Thoracic aorta (tissue), 2 donors: ENCODE measurements at places on chromosomes 3 and 15. TPM values are rescaled to one million over a fixed set of nuclear protein-coding genes. Genes with fewer than 3 reads are reported as not detected.
A peak's percentile ranks its signal among the peaks of the same experiment; 100 is the strongest.

DMXL2 gene
- 20.3 TPM for total RNA-seq

DNA sequence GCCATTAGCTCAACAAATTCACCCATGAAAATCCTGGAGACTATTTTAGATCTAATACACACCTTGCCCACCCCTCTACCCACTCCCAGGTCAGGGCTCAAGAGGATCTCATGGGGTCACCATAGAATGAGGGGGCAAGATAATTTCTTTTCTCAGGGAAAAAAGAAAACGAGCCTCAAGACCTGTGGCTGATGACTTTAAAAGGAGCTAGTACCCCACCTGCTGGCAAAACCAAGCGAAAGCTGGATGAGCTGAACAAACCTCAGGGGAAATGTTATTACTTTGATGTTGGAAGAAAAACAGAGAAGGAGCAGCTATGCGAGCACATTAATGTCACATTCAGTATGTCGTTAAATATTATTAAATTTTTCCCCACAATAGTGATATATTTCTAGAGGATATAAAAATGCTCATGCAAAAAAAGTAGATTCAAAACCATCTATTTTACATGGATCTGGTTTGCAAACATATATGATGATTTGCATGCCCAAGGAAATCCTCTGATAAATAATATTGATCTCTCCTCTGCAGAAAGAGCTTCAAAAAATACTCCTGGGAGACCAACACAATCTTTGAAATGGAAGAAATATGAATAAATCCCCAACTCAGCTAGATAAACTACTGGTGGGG, 37.7 kb downstream of the PLD1 start:
- H3K36me3 ChIP-seq = no peaks in the 10 kb centered on the region
- no peaks in the 10 kb centered on the region for H3K27me3 ChIP-seq
- H3K4me3 ChIP-seq = peak overlapping the region; percentile 29

FOXP1 gene
- 176 TPM for total RNA-seq

DNA sequence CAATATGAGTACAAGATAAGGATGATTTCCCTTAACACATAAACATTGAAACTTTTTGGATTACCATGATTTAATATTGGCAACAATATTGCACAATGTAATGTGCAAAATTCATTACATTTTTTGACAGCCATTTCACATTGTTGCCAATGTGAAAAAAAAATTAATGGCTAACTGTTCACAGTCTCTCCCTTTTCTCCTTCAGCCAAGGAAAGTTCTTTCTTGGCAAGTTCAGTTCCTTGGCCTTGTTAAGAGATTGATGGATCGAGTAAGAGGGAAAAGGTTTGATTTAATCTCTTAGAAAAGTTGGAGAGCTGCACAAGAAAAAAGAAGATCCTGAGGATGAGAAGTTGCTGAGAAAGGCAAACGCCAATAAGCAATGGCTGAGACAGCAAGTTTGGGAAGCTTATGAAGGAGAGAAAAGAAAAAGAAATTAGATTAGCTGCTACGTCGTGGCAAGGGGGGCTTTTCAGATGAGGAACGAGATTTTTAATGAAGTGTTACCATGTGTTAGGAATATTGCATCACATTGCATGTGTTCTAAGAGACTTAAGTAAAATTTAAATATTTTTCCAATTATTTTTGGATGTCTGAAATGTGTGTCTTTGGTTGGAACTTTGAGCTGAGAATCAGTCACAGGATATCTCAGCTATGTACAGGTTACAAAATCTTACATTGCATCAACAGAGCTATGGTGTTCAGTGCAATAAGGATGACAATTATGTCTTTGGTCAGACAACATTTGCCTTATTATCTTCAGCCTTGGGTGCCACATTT, 61.4 kb upstream of the ZNF280D start:
- no peaks in the 10 kb centered on the region for H3K27me3 ChIP-seq
- no peak for DNase-seq
- peak overlapping the region; percentile 54 for H3K27ac ChIP-seq

DNA sequence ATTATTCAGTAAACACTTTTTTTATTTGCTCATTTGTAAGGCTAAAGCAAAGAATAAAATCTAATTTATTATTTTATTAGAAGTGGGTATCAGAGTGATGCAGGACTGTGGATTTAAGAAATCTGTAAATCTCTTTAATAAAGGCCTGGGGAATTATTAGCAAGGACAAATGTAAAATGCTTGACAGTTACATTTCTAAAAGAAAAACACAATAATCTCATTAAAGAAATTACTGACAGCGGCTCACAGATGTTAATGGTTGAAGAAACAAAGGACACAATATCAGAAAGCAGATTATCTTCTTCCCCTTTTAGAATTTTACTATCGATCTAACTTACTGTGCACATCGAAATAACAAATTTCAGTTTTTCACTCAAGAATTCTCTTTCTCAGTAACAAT, 262.1 kb upstream of the MEIS2 start:
- no peak for DNase-seq
- no peak overlapping the region for H3K4me3 ChIP-seq
- H3K4me1 ChIP-seq = no peaks in the 10 kb centered on the region
- no peak overlapping the region for H3K27ac ChIP-seq
- no peaks in the 10 kb centered on the region for H3K27me3 ChIP-seq
- H3K36me3 ChIP-seq = no peaks in the 10 kb centered on the region

GRCh38 chr3:117932441-117932840, 1102.2 kb downstream of the IGSF11 start:
- no peaks in the 10 kb centered on the region for H3K4me1 ChIP-seq
- H3K36me3 ChIP-seq = no peaks in the 10 kb centered on the region
- no peaks in the 10 kb centered on the region for H3K27me3 ChIP-seq
- no peak overlapping the region for H3K27ac ChIP-seq

DNA sequence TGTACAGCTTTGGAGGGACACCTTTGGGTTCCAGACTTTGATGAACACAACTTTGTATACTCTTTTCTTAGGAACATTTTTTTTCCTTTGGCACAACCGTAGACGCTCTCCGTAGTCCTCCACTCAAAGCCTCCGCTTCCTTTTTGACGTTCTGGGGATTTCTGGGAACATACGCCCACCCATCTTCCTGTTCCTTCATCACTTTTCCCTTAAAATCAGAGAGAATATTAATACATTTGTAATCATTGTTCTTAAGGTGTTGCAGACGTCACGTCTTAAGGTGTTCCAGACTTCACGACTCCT, 405 bp upstream of the SPG21 start:
- H3K27me3 ChIP-seq = no peaks in the 10 kb centered on the region
- H3K4me3 ChIP-seq = peak overlapping the region; percentile 89
- DNase-seq = no peak
- H3K4me1 ChIP-seq = peaks cover 10% of the 10 kb centered on the region
- peak overlapping the region; percentile 79 for H3K27ac ChIP-seq
- no peaks in the 10 kb centered on the region for H3K36me3 ChIP-seq

DNA sequence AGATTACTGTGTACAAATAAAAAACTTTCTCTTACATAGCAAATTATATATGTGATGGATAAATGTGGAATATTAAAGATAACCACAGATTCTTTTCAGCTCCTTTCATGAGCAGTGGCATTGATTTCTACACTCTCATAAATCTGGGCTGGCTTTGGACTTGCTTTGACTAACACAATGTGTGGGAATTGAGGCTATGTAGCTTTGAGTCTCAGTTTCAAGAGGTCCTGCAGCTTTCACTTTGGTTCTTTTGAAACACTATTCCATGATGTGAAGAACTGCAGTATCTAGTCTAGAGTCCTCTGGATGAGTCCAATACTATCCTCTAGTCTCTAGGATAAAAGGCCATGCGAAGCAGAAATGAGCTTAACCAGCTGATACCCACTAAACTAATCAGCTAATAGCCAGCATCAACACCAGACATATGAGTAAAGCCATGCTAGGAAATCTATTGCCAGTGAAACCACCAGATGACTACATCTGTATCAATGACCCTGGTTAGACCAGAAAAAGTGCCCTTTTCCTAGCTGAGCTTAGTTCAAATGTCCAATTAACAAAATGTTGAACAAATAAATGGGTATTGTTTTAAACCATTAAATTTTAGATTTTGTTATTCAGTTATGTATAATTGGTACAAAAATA, 274.9 kb upstream of the ZPLD1 start:
- DNase-seq = no peak
- no peaks in the 10 kb centered on the region for H3K36me3 ChIP-seq
- H3K27ac ChIP-seq = no peak overlapping the region
- no peak overlapping the region for H3K4me3 ChIP-seq
- peaks cover 28% of the 10 kb centered on the region for H3K4me1 ChIP-seq

DNA sequence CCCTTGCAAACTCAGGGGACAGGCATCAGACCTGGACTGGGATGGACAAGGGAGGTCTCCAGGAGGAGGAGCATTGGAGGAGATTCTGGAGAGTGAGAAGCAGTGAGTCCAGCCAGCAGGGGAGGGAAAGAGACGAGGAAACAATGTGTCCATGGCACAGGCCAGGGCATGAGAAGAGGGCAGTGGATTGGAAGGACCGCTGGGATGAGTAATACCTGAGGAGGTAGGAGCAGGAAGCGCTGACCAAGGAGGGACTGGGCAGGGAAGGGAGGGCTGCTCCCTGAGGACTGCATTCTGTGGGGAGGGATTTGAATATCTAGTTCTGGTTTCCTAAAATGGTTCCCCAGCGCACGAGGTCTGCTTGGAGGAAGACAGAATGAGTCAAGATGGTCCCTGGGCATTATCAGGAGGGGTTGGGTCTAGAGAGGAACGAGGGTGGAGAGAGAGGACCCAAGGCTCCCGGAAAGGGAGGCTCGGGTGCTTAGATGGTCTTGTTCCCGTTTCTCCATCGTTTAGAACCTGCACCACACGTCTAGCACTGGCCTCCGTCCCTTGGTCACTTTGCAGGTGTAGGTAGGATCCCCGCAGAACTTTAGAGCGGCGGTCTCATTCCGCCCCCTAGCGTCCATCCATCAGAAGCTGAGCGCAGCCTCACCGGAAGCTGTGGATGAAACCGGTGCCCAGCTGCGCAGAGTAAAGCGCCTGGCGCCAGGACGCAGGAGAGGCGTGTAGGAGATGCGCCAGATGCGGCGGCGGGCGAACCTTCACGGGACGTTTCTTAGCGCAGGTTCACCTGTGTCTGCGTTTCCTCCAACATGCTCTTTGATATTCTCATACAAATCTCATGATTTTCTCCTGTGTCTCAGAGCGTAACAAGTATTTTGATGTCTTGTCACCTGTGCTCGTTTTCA, 190.7 kb upstream of the NDN start:
- H3K4me1 ChIP-seq = no peaks in the 10 kb centered on the region
- no peaks in the 10 kb centered on the region for H3K27me3 ChIP-seq
- H3K4me3 ChIP-seq = no peak overlapping the region

LMOD3 gene
- total RNA-seq = not detected

- no peaks in the 10 kb centered on the region for H3K4me1 ChIP-seq
- no peak overlapping the region for H3K4me3 ChIP-seq
- H3K27me3 ChIP-seq = no peaks in the 10 kb centered on the region
- no peak overlapping the region for H3K27ac ChIP-seq
- no peaks in the 10 kb centered on the region for H3K36me3 ChIP-seq
Measured at GRCh38 chr3:25074149-25074548, 353.9 kb upstream of the RARB start.

SPINK8 gene
- total RNA-seq = not detected

CDCP1 gene
- total RNA-seq = 7.3 TPM

THOC7 gene
- 68.9 TPM for total RNA-seq

DNA sequence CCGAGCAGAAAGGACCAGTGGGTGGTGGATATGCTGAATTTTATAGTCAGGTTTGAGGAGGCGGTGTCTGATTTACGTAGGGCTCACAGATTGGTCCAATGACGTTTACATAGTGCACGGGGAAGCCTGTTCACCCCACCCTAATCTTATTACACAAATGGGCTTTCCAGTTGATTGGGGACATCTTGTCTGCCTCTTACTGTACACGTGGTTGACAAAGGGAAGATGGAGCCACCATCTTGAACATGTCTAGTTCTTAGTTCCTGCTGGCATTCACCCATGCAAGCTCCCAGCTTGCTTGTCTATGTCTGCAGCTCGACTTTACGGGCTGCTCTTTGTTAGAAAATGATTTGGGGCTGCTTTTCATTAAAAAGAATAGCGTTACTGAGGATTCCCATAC, 332.0 kb upstream of the SLCO3A1 start:
- H3K27ac ChIP-seq = no peak overlapping the region
- no peaks in the 10 kb centered on the region for H3K36me3 ChIP-seq
- DNase-seq = no peak
- H3K27me3 ChIP-seq = no peaks in the 10 kb centered on the region
- H3K4me3 ChIP-seq = no peak overlapping the region
- H3K4me1 ChIP-seq = no peaks in the 10 kb centered on the region

- DNase-seq = no peak
- H3K4me1 ChIP-seq = no peaks in the 10 kb centered on the region
- no peak overlapping the region for H3K4me3 ChIP-seq
- H3K36me3 ChIP-seq = peaks cover 33% of the 10 kb centered on the region
- no peak overlapping the region for H3K27ac ChIP-seq
- no peaks in the 10 kb centered on the region for H3K27me3 ChIP-seq
Measured at GRCh38 chr3:170132335-170132734, 49.2 kb downstream of the PHC3 start.

DNA sequence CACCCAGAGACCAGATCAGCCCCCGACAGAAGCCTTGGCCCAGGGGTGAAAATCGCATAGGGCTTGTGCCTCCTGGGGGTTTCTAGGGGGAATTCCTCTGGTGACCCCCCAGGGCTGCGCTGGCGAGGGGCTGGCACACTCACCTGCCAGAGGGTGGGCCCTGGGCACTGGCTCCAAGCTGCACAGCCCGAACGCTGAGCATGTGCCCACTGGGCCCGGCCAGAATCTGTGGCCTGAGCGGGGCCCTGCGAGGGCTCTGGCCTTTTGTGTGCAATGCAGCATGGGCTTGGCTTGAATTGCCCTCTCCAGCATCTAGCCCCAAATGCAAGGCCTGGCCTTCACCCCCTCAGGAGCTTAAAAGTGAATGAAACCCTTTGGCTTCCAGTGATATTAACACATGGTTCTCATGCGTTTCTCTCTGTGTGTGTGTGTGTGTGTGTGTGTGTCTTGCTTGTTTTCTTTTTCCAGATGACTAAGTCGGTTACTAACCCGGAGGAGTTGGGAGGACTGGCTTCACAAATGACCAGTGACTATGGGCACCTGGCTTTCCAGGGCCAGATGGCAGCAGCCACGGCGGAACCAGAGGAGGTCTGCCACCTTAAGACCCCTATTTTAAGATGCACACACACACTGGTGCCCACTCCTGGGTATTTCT, 259.1 kb upstream of the TPM1 start:
- no peak overlapping the region for H3K27ac ChIP-seq
- DNase-seq = no peak
- H3K4me3 ChIP-seq = no peak overlapping the region

GRCh38 chr3:5426094-5426883, 238.8 kb downstream of the EDEM1 start:
- peak; percentile 21 for DNase-seq
- no peak overlapping the region for H3K4me3 ChIP-seq
- no peaks in the 10 kb centered on the region for H3K4me1 ChIP-seq
- no peaks in the 10 kb centered on the region for H3K36me3 ChIP-seq
